ENCODE measurements at places on chromosomes 3 and 15. TPM values are rescaled to one million over a fixed set of nuclear protein-coding genes. Genes with fewer than 3 reads are reported as not detected.

The CACNA1D gene
- total RNA-seq, result 2.4 TPM

- no peak for DNase-seq
Observed at GRCh38 chr3:74537857-74538256, 76.6 kb downstream of the CNTN3 start.

DNA sequence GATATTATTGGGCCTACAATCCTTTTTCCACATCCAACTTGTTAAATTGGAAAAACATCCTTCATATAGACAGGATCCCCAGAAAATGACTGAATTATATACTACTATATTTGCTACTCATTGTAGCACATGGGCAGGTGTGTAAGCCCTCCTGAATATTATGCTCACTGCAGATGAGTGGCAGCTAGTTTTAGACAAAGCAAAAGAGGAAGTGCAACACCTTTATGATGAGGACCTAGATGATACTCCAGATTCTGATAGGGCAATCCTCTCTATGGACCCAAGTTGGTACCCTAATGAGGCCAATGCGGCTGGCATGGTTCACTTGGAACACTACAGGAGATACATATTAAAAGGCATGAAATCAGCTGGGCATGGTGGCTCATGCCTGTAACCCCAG, 119.1 kb upstream of the PLCL2 start:
- no peak for DNase-seq

- DNase-seq, result no peak
Observed at GRCh38 chr15:90939756-90940155, 4.7 kb downstream of the UNC45A start.

- DNase-seq, result no peak
Observed at GRCh38 chr3:188066141-188066540, 87.8 kb upstream of the LPP start.

- DNase-seq, result no peak
Observed at GRCh38 chr15:47918877-47919276, 201.6 kb downstream of the SEMA6D start.
